B cell (primary cell): ENCODE measurements at places on chromosomes 7 and 10. TPM values are rescaled to one million over a fixed set of nuclear protein-coding genes. Genes with fewer than 3 reads are reported as not detected.
A peak's percentile ranks its signal among the peaks of the same experiment; 100 is the strongest.

DNA sequence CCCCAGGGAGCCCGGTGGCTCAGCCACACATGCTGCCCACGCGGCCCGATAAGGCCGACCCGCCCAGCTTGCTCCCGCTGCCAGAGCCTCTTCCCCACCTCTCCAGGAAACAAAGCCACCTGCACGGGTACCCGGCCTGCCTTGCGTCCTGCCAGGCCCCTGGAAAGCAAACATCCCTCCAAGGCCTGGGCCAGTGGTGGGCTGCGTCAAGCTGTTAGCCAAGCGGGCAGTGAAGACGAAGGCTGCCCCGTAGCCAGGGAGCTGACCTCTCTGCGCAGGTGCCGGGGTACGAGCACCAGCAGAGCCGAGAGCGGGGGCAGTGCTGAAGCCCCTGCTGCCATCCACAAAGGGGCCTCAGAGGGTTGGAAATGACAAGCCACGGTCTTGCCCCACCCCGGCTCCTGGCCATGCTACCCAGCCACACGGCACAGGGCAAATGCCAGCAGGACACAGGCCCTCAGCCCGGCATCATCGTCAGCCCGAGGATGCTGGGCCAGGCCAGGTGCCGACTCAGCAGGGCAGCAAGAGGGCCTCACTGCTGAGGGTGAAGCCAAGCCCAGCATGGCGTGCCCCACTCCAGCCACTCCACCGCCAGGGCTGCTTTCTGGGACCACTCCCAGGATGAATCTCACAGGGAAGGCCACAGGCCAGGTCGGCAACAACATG is 140.0 kb downstream of the PTPRN2 start:
- no peak for DNase-seq

PODXL gene
- 5.8 and 6.0 TPM in 2 replicates for total RNA-seq

PRKAR1B gene
- total RNA-seq: 8.0 and 8.6 TPM in 2 replicates

GRCh38 chr10:122798704-122799231 is 46.9 kb downstream of the CUZD1 start:
- DNase-seq: no peak

GRCh38 chr10:16117305-16117695 is 257.0 kb upstream of the MINDY3 start:
- no peak for DNase-seq

DNA sequence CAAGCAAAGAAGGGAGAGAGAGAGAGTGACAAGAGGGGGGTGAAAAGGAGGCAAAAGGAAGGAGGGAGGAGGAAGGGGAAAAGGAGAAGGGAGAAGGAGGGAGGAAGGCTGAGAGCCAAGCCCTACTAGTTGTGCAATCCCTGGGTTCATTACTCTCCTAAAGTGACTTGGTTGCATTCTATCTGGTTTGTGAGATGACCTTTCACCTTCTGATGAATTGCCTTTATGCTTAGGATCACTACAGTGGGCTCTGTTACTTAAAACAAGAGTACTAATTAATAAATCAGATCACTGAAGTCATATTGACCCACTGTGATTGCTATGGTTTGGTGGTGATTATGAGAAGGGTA is 144.9 kb downstream of the KIF20B start:
- DNase-seq: no peak

DNA sequence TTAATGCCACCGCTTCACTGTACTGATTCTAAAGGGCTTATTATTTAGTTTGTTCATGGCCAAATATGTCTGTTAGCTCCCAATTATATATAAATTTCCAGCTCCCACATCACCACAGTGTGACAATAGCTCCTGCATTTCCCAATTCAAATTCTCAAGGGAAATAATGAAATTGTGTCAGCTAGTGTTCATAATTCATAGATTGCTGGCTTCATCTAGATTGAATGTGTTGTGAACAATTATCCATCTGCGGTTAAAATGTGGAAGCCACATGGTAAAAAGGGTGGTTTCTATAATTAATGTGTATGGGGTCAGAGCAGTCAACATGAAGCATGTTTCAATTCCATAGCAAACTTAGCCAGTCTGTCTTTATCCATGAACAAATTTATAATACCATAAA is 154.3 kb downstream of the SEMA3E start:
- no peak for DNase-seq

C7orf33 gene
- total RNA-seq: not detected in 2 replicates

LRMDA gene
- total RNA-seq: not detected in 2 replicates

IGFBP1 gene
- not detected in 2 replicates for total RNA-seq

MYOZ1 gene
- not detected in 2 replicates for total RNA-seq

DNA sequence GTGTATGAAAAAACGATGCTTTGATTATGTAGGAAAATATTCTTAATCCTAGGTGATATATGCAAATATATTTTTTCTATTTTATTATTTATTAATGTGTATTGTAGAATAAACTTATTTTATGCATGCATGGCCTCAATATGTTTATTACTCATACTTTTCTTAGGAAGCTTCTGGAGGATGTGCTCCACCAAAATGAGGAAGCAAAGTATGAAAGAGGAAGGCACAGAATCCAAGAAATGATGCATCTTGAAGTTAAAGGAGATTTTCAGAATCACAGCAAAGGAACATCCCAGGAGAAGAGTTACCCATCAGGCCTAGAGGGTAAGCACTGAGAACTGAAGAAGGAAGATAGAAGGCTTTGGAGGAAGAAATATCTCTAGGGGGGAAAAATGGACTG is 35.0 kb upstream of the MRPS16 start:
- DNase-seq: no peak

PRSS37 gene
- total RNA-seq: not detected in 2 replicates

DNA sequence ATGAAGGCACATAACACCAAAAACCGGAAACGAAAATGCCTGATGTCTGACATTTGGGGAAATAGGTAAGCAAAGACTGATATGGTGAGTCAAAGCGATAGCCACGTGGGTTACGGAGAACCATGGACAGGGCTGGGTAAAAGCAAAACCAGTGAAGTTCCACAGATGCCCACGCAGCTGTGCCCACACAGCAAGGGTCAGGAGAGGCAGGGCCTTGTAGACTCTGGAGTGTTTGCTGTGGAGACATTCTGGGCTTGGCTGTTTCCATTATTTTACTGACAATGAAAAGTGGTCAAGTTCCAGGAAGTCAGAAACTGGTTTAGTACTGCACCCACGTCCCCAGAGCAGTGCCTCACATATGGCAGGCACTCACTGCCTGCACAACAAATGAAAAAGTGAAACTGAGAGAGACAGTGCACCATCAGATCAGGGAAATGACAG is 148.7 kb downstream of the ZMYND11 start:
- DNase-seq: peak; percentile 52

DNA sequence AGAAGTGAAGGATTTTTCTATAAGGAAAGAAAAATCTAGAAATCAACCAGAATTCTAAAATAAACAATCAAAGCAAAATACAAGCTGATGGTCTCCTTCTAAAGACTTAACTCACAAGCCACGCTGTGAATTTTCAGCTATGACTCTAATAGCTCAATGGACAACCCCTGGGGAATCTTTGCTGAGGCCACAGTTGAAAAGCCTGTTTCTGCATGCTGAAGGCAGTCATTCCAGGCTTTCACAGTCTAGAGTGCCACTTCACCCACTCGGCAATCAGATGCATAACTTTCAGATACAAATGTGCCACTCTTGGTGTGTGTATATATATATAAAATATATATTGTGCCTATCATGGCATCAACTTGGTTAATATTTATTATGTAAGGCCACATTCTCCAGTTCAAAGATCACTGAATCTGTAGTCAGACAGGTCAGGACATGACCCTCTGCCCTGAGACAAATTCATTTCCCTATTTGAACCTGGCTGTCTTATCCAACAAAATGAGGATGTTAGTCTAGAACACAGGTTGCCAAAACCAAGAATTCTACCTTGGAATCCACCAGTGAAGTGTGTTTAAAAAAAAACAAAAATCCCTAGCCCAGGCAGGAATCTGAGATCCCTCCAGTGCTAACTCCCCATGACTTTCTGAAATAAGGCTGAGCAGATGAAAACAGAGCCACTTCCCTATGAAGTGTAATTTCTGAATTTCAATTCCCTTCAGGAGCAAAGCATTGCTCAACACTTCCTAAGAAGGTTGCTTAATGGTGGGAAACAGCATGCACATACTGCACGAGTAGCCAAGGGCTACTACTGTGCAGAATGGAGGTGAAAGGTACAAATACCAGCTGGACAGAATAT is 9.9 kb downstream of the LIPA start:
- no peak for DNase-seq

DNA sequence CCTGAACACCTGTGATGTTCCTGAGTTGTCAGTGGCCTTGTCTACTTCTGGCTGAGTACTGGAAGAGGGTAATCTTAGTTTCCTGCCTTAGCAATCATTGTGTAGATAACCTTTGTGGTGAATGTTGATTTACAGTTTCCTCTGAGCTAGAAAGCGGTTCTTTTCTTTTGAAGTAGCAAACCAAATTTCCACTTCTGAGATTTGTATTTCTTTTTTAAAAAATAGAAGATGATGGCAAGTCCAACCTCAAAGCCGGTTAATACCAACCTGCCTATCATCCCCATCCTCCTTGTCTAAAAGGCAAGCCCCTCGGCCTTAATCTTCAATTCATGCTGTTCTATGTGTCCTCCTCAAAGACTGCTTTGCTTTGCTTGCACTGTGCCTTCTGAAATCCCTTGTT is 12.5 kb upstream of the PALS2 start:
- DNase-seq: no peak

- no peak for DNase-seq
Observed at GRCh38 chr7:93620057-93620456, 45.5 kb upstream of the CALCR start.

GRCh38 chr10:6582298-6582697 is 2.2 kb upstream of the PRKCQ start:
- no peak for DNase-seq

AEBP1 gene
- 36.7 and 41.0 TPM in 2 replicates for total RNA-seq

GRCh38 chr7:74343281-74344131 is 54.3 kb downstream of the CLIP2 start:
- DNase-seq: no peak

DNA sequence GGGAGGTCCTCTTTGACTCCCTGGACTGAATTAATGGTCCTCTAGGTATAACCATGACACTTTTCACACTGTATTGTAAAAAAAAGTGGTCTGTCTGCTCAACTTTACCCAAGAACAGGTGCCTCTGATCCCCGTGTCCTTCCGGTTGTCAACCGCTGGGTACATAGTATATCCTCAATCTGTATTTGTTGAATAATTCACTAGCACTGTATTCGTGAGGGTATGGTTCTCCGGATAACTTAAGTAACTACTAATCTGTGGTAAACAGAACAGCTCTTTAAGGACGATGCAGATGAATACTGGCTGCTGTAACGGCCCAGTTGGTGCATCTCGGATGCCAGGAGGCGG is 472 bp upstream of the ADAM22 start:
- DNase-seq: no peak

TDRD1 gene
- 0.22 and 0.29 TPM in 2 replicates for total RNA-seq

DNA sequence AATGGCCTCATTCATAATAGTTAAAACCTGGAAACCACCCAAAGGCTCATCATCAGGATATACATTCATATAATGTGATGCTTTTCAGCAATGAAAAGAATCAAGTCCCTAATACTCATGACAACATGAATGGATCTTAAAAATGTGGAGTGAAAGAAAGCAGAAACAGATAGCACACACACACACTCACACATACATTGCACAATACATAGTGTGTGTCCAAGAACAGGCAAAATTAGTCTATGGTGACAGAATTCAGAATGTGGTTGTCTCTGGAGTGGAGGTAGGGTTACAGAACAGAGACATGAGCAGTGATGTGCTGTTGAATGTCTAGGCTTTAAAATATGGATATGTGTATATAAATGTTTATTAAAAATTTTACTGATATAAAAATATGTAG is 419.9 kb upstream of the PCDH15 start:
- DNase-seq: no peak

- peak; percentile 61 for DNase-seq
Observed at GRCh38 chr7:35036361-35037171, 719 bp downstream of the DPY19L1 start.

TLX1 gene
- total RNA-seq: not detected in 2 replicates

DNA sequence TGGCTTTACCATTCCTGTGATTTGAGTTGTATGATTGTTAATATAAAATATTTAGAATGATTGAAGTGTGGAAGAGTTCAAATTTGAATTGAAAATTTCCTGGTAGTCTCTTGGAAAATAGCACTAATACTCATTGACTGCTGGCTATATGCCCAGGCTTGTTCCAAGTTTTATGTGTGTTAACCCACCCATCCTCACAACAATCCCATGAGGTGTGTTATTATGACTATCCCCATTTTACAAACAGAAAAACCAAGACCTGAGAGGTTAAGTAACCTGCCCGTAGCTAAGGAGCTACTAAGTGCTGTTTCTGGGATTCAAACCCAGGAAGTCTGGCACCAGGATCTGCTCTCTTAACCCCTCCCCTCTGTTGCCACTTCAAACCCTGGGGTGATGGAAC is 213.9 kb downstream of the CREB5 start:
- peak; percentile 8 for DNase-seq

GRCh38 chr7:17971411-17971810 is 31.1 kb upstream of the SNX13 start:
- DNase-seq: no peak

DNA sequence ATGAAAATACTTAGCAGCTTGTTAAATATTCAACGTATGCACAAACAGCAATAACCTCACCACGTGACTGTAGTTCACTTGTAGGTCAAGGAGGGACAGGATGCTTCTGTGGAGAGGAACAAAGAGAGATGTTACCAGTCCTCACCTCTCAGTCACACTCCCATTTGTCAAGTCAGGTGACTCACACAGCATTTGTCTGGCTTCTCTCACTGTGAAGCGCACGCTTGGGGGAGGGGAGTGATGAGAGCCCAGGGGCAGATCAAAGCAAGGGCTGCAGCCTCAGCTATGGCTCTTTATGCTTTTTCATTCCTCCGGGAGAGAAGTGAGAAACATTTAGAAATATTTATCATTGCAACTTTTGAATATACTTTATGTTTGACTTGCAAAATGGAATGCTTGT is 2.9 kb upstream of the RBM20 start:
- DNase-seq: peak; percentile 15

- no peak for DNase-seq
Observed at GRCh38 chr7:101636822-101637623, 7.9 kb upstream of the MYL10 start.

DNA sequence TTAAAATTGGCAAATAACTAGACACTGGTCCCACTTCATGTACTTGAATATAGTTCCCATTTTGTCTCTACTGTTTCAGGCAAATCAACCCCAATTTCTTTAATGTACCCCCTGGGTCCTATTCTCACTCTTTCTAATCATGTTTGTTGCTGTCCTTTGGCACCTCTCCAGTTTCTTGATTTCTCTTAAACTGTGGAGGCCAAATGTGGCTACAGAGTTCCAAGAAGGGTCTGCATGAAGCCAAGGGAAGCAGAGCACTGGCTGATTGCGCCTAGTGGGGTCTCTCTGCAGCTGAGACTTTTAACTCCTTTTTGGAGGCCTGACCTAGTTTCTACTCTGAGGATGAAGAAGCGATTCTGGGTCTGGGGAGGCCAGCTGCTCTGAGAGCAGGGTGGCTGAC is 6.7 kb upstream of the ADAM12 start:
- DNase-seq: no peak

- peak; percentile 57 for DNase-seq
Observed at GRCh38 chr7:111098011-111098925, 7.3 kb downstream of the LRRN3 start.

- no peak for DNase-seq
Observed at GRCh38 chr10:63528084-63528744, 7.0 kb downstream of the REEP3 start.

CELF2 gene
- total RNA-seq: 112 and 114 TPM in 2 replicates
